ENCODE measurements at places on chromosomes 4 and X.
A peak's percentile ranks its signal among the peaks of the same experiment; 100 is the strongest.

DNA sequence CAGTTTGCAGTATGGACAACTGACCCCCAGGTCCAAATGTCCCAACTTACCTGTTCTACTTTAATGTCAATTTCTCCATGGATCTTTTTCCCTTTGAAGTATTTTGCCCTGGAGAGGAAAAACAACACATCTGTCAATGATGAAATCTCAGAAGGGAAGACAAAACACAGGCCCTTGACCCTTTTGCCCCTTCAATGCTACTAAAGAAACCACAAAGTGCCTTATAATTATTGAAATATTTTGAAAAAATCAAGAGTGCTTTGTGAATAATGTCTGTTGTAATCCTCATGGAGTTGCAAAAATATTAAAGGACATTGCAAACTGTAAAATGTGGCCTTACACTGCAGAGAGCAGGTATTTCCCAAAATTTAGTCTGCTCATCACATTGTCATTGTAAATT, 12.6 kb downstream of the SYN1 start:
- DNase-seq = no peak

DNA sequence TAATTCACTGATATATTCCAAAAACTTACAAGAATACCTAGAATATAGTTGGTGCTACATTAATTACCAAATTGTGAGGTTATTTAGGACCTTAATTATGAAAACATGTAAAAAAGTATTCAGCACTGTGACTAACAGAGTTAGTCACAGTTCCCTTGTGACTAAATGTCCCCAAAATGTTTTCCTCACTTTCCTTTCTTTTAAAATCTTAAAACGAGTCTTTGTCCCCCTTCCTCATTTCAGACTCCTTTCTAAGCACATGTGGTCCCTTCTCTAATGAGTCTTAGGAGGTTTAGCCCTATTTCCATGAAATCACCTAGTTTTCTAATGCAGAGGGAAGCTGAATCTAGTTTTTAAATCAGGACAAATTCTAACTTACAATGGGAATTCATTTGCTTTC, 175.0 kb downstream of the PPP3CA start:
- DNase-seq = no peak

- peak; percentile 42 for DNase-seq
These were observed 385 bp downstream of the DCLK2 start for GRCh38 chr4:150078579-150079080.

DNA sequence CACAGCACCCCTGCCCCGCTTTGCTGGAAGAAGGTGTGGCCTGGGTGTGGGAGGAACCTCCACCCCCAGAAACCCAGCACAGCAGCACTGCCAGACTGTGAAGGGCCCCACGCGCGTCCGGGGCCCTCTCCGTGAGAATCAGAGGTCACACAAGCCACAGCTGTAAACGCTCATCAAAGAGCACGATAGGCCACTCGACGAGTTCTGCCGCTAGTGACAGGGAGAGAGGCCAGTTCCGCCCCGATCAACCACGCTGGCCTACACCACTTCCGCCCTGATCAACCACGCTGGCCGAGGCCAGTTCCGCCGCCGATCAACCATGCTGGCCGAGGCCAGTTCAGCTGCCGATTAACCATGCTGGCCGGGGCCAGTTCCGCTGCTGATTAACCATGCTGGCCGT, 25.9 kb upstream of the ADRA2C start:
- DNase-seq = no peak

DNA sequence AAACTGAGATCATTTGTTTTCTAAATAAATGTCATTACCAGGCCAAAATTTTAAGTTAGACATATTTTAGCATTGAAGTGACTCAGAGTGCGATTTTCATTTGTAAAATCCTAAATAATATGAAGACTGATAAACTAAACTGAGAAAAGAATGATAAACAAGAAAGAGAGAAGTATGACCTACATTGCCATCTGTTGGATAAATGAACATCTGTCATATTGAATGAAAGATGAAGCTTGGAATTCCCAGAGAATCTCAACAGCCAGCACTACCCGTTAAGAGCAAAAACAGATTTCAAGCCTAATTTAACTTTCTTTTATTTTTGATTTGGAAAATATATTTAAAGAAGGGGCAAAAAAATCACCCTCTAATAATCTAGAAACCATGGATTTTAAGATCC, 591.0 kb upstream of the ATOH1 start:
- DNase-seq = no peak

GRCh38 chr4:38948551-38948950, 80.9 kb downstream of the FAM114A1 start:
- DNase-seq = no peak

- peak; percentile 56 for DNase-seq
These were observed 262.5 kb upstream of the NDST3 start for GRCh38 chr4:117771647-117772337.

- DNase-seq = no peak
These were observed 31.0 kb upstream of the ADRA2C start for GRCh38 chr4:3735196-3735595.

Data from GM23338 (cell line).